ENCODE measurements at places on chromosomes 12 and 14.

- DNase-seq, result peak; percentile 94
Observed at GRCh38 chr12:80593766-80594165, 113.7 kb upstream of the MYF6 start.

DNA sequence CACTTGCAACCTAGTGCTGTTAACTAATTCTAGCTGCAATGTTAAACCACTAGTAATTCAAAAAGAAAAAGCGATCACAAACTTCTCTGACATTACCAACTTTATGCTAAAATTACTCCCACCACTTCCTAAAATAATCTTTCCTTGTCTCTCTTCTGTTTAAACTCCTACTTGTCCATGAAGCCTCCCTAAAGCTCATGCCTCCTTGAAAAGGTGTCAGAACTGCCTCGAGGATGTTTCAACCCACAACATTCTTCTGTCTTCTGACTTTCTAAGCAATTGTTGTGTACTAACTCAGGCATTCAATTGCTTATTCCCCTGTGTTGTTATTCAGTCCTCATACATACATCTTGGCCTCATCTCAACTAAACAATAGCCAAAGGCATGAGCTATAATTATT, 5.9 kb downstream of the GNPTAB start:
- DNase-seq, result peak; percentile 25

DNA sequence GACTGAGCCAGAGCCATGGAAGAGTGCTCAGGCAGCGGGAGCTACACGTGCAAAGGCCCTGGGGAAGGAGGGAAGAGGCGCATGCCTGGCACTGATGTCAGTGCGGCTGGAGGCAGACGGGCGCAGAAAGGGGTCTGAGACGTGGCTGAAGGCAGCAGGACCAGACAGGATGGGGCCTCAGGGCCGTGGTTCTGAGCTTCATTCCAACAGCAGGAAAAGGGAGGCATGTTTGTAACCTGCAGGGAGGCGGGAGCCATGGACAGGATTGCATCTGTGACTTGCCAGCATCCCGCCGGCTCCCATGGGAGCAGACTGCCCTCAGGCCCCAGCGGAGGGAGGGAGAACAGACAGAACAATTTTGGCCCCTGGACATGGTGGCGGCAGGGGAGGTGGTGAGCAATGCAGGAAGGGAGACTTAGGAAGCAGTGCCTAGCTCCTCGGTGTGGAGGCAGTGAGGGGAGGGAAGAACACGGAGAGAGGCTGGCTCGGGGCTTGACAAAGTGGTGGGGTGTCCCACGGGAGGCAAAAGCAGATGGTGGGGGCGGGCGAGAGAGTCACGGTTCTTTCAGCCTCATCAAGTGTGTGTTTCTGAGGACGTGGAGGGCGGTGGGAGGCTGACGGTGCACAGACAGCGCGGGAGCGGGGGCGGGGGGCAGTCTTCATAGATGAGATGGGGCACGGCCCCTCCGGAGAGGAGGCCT, 33.3 kb upstream of the INF2 start:
- peak; percentile 13 for DNase-seq

DNA sequence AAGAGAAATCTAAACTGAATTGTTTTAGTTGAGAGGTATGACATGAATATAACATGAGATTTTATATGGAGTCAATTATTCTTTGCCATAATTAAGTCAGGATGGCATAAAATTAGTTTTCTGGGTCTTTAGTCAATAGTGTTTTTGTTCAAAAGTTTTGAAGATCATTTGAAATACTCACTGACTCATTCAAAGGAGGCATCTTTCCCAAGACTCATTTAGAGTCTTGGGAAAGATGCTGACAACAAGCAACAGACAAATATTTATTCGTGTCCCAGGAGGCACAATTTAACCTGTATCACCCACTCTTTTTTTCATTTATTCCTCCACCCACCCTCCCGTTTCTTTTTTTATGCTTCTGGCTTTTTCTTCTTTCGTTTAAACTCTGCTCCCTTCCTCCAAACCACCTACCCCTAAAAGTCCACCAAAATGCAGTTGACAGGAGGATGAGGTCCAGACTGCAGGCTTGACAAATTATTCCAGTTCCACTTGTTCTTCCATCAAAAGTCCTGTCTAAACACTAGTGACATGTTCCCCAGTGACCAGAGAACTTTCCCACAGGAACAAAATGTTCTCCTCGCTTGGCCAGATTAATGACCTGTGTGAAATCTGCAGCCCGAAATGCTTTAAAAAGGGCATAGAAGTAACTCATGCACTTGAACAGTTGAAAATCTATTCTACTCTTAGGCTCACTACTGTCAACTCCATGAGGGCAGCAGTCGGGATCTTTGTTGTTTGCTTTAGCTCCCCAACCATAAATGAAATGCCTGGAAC, 43.3 kb upstream of the CSRP2 start:
- DNase-seq, result no peak

- no peak for DNase-seq
Observed at GRCh38 chr12:50595667-50596066, 90.9 kb downstream of the DIP2B start.

DNA sequence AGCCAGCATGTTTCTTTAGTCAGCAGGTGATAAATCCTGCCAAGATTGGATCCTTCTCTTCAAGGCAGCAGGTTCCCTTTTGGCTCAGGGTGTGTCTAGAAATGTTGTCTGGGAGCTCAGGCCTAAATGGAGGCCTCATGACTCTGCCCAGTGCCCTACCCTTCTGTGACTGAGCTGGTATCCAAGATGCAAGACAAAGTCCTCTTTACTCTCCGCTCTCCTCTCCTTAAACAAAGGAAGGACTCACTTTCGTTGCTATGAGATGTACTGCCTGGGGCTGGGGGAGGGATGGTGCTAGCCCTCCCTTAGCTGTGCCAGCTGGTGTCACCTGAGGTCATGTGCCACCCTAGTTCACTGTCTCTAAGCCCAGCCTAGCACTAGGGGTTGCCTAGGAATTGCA, 13.8 kb upstream of the TMPRSS12 start:
- no peak for DNase-seq

GRCh38 chr12:15778126-15778525, 11.1 kb downstream of the EPS8 start:
- peak; percentile 69 for DNase-seq

- DNase-seq, result peak; percentile 15
Observed at GRCh38 chr12:100077367-100077766, 65.3 kb downstream of the BLTP3B start.

- no peak for DNase-seq
Observed at GRCh38 chr14:96501217-96501739, 904 bp upstream of the PAPOLA start.

DNA sequence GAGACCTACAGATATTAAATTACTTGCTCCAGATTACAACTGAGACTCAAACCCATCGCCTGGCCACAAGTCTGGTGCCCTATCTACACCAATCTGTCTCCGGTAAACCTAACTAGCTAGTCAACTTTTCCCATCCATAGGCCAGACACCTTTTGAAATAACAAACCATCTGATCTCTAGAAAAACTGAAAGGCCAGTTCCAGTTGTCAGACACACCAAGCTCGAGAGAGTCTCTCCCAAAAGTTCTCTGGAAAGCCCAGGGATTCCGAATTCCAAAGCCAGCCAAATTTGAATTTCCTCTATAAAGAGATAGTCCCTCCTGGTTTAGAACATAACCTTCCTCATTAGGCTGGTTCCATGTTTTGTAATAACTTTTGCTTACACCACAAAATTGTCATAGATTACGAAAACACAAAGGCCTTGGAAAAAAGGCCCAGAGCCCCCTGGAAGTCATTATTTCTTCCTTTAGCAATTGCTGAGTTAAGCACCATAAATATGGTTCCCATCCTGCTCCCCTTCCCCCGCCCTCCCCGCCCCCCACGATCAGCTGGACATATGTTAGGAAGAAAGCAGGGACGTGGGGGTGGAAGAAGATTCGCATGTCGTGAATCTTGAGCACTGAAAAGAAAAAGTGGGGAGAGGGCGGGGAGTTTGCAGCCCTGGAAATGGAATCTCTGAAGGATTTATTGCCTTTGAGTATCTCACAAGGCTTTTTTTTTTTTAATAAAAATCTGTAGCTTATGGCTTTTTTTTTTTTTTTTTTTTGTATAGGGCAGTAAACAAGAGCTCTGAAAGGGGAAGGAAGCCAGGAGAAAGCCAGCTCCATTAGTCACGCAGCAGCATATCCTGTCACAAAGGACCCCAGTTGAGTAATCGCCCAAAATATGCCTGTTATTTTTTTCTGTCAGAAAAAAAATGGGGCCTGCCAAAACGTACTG, 110.4 kb downstream of the ZFP36L1 start:
- peak; percentile 99 for DNase-seq

DNA sequence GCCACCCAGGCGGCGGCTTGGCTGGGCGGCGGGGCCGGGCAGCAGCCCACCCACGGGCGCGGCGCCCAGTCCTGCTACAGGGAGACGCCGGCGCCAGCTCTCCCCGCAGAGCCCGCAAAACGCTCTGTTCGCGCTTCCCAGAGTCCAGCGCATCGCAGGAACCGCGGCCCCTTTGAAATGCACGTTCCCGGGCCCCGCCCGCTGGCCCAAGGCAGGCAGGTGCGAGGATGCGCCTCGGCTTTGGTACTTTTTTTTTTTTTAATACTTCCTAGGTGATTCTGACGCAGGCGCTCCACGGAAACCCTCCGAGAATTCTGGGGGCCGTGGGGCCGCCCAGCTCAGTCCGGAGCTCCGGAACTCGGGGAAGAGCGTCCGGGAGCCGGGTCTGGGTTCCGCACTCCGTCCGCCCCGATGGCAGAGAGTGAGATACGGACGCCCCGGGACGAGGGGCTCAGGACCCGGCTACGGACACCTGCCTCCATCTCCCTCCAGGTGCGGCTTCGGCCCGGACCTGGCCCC, 483 bp downstream of the POC1B start:
- peak; percentile 32 for DNase-seq

GRCh38 chr14:71658261-71658860, 273.9 kb upstream of the RGS6 start:
- DNase-seq, result no peak

- no peak for DNase-seq
Observed at GRCh38 chr12:131473741-131474709, 236.9 kb upstream of the SFSWAP start.

- no peak for DNase-seq
Observed at GRCh38 chr12:119676022-119676421, 8.1 kb downstream of the PRKAB1 start.

DNA sequence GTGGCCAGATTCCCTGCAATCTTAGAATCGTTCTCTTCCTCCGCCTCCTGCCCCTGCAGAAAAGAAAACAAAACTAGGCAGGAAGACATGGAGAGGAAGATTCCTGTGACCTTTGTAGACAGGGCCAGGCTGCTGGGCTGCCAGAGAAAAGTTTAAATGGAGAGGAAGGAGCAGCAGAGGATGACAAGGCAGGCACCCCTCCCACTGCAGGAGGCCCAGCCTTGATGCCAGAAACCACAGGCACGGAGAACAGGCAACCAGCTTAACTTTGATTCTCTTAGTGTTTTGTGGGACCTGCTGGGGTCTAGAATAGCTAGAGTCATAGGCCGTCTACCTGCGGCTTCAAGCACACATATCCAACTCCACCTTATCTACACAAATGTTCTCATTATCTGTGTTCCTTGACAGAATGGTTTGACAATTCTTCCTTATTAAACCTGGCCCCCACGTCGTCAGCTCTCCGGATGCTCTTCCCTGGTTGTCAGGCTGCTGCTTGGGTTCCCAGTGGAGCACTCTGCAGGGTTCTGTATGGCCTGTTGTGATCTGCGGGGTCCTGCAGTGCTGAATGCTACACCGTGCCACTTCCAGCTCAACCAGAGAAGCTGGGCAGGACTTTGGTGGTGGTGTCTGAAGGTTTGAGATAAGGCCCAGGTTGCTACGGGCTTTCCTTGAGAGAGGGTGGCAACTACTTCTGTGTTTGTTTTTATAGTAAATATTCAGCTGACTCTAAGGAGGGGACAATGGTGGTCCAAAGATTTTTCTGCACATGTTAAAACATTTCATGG, 609.5 kb downstream of the AACS start:
- DNase-seq, result no peak

GRCh38 chr12:112482733-112483132, 64.0 kb downstream of the PTPN11 start:
- DNase-seq, result no peak

DNA sequence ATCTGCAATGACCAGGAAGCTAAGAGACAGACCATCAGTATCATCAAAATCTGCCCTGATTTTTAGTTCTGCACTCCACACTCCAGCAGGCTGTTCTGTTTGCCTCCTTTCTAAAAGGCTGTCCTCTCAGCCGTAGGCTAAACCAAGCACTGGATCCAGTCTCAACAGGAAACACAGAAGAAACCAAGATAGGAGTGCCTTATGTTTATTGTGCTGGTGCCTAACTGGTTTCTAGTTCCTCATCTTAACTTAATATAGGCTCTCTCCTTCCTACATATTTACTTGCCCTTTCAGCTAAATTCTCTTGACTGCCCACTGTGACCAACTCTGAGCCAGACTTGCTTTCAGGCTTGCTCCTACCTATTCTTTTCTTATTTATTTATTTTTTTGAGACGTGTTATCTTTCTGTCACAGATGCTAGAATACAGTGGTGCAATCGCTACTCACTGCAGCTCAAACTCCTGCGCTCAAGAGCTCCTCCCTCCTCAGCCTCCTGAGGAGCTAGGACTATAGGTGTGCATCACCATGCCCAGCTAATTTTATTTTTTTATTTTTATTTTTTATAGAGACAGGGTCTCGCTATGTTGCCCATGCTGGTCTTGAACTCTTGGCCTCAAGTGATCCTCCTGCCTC, 30.8 kb downstream of the GALNT4 start:
- no peak for DNase-seq

Data from EH (cell line).